Esophagus squamous epithelium (tissue), 5 donors: ENCODE measurements at places on chromosomes 6 and 20.

DNA sequence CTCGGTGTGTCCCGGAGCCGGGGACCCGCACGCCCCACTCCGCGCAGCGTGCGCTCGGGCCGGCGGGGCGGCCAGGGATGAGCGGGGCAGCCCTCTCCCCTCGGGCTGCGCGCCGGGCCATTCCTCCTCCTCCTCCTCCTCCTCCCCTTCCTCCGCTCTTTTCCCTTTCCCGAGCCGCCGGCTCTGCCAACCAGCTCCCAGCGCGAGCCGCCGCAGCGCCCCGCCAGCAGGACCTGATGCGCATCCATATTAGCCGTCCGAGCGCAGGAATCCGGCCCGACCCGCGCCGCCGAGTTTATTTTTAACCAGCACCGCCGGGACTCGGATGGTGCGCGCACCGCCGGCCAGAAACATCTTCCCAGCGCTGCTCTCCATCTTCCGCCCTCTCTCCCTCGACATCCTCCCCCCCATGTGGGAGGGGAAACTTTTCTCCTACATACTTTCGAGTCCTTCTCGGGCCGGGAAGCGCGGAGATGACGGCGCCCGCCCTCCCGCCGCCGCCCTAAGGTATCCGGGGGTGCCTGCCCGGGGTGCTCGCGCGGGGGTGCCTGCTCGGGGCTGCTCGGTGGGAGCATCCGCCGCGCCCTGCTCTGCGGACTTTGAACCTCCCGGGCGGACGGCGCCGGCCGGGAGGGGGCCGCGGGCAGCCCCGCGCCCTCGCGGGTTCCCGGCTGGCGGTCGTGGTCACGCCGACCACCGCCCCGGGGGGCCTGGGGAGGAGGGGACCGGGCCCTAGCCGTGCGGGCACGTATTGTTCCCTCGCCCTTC lies 619 bp downstream of the RREB1 start:
- no peak for DNase-seq

GRCh38 chr6:44797746-44798145 lies 410.2 kb downstream of the CDC5L start:
- no peak for DNase-seq

- DNase-seq = no peak
Observed at GRCh38 chr6:23370051-23370450, 756.0 kb upstream of the NRSN1 start.

DNA sequence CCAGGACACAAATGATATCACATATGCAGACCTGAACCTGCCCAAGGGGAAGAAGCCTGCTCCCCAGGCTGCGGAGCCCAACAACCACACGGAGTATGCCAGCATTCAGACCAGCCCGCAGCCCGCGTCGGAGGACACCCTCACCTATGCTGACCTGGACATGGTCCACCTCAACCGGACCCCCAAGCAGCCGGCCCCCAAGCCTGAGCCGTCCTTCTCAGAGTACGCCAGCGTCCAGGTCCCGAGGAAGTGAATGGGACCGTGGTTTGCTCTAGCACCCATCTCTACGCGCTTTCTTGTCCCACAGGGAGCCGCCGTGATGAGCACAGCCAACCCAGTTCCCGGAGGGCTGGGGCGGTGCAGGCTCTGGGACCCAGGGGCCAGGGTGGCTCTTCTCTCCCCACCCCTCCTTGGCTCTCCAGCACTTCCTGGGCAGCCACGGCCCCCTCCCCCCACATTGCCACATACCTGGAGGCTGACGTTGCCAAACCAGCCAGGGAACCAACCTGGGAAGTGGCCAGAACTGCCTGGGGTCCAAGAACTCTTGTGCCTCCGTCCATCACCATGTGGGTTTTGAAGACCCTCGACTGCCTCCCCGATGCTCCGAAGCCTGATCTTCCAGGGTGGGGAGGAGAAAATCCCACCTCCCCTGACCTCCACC lies 42.2 kb downstream of the SIRPA start:
- no peak for DNase-seq

GRCh38 chr20:62513991-62514390 lies 38.2 kb upstream of the GATA5 start:
- no peak for DNase-seq

- no peak for DNase-seq
Observed at GRCh38 chr20:4439461-4439860, 282.2 kb upstream of the PRND start.

DNA sequence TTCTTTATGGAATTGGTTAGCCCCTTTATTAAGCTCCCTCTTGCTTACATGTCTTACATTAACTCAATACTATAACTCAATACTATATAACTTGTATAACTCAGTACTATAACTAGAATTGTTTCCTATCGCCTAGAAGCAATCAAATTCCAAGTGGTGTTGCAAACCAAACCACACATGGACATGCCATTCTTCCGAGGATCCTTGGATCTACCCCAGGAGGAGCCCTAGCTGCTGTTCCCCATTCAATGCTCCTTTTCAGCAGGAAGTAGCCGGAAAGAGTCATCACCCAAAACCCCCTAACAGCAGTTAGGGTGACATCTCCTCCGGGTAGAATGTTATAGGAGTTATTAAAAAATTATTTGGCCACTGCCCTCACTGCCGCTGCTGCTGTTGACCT lies 40.5 kb downstream of the PLN start:
- DNase-seq = no peak

DNA sequence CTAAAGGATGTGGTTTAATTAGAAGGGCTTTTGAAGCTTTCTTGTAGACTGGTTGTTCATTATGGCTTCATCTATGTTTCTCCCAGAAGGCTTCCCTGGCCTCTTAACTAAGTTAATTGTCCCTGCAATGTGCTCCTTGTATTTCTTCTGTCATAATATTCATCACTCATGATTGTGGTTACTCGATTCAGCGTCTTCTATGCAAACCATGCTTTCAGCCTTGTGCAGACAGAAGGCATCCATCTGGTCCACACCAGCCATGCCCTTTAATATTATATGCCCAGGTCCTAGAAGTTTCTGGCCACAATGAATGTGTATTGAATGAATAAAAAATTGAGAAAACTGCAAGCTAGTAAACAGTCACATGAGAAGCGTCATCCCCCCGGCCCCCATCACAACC lies 163.2 kb downstream of the KHDC1L start:
- no peak for DNase-seq

DNA sequence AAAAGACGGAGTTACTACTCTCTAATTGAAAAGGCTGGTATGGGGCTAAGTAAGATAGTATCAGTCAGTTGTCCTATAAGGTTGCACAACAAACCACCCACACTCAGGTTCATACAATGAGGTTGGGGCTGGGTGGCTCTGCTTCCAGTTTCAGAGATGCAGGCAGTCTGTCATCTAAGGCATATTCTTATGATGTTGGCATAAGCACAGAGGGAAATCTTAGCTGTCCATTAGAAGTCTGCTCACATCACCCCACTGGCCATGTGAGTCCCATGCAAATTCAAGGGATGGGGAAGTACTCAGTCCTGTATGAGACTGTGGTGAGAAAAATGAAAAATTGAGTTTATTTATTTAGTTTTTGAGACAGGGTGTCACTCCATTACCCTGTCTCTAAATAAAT lies 118.6 kb downstream of the LAMP5 start:
- DNase-seq = no peak

GRCh38 chr20:2687514-2687913 lies 5.1 kb upstream of the EBF4 start:
- DNase-seq = no peak

- DNase-seq = no peak
Observed at GRCh38 chr6:85250586-85251220, 199.2 kb upstream of the NT5E start.

GRCh38 chr6:45964300-45964699 lies 51.4 kb downstream of the CLIC5 start:
- DNase-seq = no peak

- DNase-seq = no peak
Observed at GRCh38 chr6:52381249-52381648, 19.3 kb downstream of the PAQR8 start.

DNA sequence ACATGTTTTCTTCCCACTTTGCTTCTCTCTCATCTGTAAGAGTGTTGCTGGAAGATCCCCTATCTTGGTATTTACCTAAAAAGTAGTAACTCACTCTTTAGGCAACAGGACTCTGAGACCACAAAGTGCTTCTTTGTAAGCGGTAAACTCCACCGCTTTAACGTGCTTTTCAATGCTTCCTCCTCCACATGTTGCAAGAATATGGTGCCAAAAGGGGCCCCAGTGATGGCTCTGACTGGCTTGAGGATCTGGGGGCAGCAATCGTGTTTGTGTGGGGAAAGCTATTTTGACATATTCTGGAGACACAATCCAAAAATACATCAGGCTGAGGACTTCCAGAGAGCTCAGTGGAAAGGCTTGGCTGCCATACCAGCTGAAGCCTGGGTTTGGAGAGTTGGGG lies 12.4 kb upstream of the CPNE5 start:
- DNase-seq = no peak

- DNase-seq = no peak
Observed at GRCh38 chr6:111683157-111683556, 77.5 kb upstream of the TRAF3IP2 start.

- no peak for DNase-seq
Observed at GRCh38 chr6:139030228-139030963, 1.9 kb downstream of the ABRACL start.

GRCh38 chr20:36467076-36467999 lies 74.0 kb upstream of the MYL9 start:
- no peak for DNase-seq

- no peak for DNase-seq
Observed at GRCh38 chr6:134816780-134817179, 133.1 kb downstream of the ALDH8A1 start.

DNA sequence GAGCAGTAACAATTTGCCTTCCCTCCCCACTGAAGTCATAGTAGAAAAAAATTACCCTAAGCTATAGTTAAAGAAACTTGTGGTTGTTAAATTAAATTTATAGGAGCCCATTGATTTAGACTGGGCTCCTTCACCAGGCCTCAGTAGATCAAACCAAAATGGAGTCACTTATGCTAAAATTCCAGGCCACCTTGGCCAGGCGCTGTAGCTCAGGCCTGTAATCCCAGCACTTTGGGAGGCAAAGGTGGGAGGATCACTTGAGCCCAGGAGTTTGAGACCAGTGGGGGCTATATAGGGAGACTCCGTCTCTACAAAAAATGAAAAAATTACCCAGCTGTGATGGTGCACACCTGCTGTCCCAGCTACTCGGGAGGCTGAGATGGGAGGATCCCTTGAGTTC lies 15.0 kb upstream of the GMNN start:
- DNase-seq = no peak

DNA sequence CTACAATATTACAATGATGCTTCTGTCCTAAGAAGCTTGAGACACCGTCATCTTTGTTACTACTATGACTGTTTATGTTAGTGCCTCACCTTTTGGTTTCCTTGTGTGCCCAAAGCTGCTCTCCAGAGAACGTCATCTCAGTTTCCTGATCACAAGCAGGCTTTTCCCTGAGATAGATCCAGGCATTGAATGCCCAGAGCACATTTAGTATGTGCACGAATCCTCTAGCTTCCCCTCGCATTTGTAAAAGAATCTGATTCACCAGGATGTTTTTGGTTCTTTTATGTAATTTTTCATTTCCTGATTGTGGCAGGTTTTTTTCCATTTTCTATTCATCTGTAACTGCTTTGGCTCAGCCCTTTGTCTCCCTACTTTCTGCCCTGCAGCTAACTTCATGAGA lies 100.2 kb upstream of the TMEM181 start:
- no peak for DNase-seq

DNA sequence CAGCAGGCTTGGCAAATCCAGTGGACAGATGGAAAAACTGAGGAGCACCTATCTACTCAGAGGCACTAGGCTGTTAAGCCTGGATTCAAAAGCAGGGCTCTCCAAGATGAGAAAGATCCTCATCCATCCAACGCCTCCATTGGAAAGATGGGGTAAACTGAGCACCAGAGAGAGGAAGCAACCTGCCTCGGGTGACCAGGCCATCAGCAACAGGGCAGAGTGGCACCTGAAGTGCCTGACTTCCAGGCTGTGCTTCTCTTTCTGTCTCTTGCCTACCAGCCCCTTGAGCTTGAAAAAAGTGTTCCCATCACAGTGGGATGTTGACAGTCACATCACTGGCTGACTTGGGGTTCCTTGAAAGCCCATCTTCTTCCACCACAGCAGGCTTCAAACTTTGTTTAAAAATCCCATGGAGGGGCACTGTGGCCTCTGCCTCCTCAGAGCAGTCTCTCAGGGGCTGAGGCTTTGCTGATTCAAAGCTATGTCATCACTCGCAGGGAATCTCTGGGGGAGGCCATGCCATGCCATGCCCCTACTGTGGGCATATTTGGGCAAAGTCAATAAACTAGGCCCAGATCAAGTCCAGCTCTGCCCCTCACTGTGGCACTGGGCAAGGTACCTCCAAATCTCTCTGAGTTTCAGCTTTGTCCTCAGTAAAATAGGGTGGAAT lies 44.8 kb upstream of the TGM2 start:
- DNase-seq = no peak

GRCh38 chr6:135493218-135493961 lies 4.2 kb downstream of the AHI1 start:
- no peak for DNase-seq

DNA sequence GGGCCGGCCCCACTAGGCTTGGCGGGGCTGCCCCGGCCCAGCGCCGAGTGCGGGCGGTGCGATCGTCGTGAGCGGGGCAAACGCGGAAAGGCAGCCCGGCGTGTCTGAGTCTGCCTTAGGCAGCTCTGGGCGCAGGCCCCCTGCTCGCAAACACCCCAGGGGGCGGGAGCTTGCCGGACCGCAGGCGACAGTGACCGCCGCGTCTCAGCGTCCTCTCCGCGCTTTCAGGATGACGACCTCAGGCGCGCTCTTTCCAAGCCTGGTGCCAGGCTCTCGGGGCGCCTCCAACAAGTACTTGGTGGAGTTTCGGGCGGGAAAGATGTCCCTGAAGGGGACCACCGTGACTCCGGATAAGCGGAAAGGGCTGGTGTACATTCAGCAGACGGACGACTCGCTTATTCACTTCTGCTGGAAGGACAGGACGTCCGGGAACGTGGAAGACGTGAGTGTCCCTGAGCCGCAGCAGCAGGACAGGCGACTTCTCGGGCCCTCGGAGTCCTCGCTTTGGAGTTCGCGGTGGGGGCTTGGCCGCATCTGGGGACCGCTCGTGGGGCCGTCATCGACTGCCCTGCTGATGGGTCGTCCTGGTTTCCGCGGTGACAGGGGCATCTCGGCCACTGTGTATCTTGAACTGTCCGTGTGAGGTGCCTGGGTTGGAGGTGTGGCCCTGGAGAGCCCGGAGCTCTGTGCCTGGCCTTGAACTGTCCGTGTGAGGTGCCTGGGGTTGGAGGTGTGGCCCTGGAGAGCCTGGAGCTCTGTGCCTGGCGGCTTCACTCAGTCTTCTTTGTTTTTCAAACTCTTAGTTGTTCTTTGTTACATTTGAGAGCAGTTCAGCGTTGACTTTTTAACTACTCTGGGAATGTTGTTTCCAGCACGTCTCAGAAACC lies 786 bp downstream of the ADRM1 start:
- DNase-seq = no peak

DNA sequence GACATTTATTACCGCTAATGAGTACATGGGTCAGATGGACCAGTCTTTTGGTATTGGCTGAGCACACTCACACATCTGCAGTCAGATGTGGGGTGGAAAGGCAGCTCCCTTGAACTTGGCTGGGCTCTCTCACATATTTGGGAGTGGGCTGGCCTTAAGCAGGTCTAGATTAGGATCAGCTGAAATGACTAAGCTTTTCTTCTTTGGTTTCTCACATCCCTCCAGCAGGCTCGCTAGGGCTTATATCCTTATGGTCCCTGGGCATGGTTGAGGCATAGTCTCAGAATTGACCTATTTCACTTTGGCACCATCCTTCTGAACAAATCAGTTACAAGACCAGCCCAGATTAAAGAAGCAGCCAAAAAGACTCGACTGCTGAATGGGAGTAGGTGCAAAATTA lies 14.4 kb upstream of the PLCB1 start:
- DNase-seq = no peak
